ENCODE measurements at places on chromosomes 1 and 21. TPM values are rescaled to one million over a fixed set of nuclear protein-coding genes. Genes with fewer than 3 reads are reported as not detected.

- no peak for DNase-seq
These were observed 15.4 kb downstream of the COL16A1 start for GRCh38 chr1:31688233-31688918.

GRCh38 chr1:153968000-153968363 lies 280 bp downstream of the CREB3L4 start:
- peak; percentile 72 for DNase-seq

GRCh38 chr1:40266786-40267535 lies 8.9 kb downstream of the ZMPSTE24 start:
- DNase-seq, result no peak

- no peak for DNase-seq
These were observed 695.4 kb downstream of the BRINP3 start for GRCh38 chr1:189782295-189782694.

GRCh38 chr1:100184536-100184935 lies 6.5 kb upstream of the LRRC39 start:
- no peak for DNase-seq

DNA sequence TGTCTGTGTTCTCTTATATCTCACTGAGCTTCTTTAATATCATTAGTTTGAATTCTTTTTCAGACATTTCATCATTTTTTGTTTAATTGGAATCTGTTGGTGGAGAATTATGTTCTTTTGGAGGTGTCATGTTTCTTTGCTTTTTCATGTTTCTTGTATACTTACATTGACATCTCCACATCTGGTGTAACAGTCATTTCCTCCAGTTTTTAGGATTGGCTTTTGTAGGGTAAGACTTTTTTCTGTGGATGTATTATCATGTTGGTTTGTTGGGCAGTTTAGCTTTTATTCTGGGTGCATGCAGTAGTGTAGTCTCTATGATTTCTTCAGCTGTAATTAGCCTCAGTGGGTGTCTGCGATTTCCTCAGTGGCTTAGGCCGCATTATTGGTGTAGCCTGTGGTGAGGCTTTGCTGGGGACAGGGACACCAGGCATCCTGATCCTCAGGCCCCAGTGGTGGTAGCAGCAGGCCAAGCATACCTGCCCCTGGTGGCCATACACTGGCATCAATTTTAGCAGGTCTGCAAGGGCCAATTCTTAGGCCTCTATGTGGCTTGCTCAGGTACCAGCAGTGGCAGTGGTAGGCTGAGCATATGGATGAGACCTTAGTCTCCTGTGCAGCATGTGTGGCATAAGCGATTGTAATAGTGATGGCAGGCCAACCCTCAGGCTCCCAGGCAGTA lies 77.6 kb upstream of the SAMD13 start:
- DNase-seq, result no peak

DNA sequence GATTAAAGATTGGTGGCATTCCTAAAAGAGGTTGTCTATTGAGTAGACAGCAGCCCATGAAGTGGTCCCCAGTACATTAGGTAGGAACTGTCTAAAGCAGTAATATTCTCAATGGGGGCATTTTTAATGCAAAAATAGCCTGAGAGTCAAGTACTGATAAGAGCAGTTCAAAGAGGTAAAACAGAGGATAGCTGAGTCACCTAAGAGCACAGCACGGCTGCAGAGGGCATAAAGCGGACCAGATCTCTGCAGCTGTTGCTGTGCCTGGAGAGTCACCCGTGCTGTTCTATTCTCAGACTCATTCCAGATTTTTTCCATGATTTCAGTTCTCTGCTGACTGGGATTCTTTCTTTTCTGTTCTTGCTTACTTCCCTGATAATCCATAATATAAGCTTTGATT lies 313.2 kb downstream of the OLFM3 start:
- DNase-seq, result peak; percentile 57

GRCh38 chr1:158600735-158601134 lies 4.3 kb upstream of the OR10Z1 start:
- no peak for DNase-seq

Gene PAQR7
- total RNA-seq, result 18.3 TPM

Gene COL9A2
- total RNA-seq, result 6.4 TPM

Gene YTHDF2
- 99.4 TPM for total RNA-seq

Gene KRTAP13-4
- total RNA-seq, result not detected

Gene INTS7
- total RNA-seq, result 15.3 TPM

All from G401 (cell line).